ENCODE measurements at places on chromosomes 1 and 21.
A peak's percentile ranks its signal among the peaks of the same experiment; 100 is the strongest.

GRCh38 chr1:31422505-31423319 is 9.7 kb downstream of the SERINC2 start:
- peak; percentile 73 for DNase-seq

DNA sequence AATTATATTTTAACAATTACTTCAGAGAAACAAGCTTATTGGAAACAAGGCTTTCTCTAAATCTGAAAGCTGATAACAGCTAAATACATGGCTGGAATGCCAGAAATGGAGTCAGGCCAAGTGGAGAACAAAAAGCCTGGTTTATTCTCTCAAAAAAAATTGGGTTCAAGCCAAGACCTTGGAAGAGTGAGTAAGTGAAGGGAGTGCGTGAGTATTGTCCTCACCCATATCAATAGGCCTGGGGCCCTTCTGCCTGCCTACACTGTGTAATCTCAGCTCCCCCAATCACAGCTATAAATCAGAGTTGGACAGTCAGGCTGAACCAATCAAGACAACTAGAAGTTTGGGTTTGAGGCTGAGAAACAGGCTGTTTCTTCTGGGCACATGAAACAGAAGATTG is 7.4 kb downstream of the KYAT3 start:
- DNase-seq, result no peak

GRCh38 chr21:31172328-31172727 is 134.1 kb upstream of the KRTAP19-8 start:
- DNase-seq, result peak; percentile 39

GRCh38 chr1:13908128-13908527 is 208.1 kb downstream of the PRDM2 start:
- DNase-seq, result no peak

DNA sequence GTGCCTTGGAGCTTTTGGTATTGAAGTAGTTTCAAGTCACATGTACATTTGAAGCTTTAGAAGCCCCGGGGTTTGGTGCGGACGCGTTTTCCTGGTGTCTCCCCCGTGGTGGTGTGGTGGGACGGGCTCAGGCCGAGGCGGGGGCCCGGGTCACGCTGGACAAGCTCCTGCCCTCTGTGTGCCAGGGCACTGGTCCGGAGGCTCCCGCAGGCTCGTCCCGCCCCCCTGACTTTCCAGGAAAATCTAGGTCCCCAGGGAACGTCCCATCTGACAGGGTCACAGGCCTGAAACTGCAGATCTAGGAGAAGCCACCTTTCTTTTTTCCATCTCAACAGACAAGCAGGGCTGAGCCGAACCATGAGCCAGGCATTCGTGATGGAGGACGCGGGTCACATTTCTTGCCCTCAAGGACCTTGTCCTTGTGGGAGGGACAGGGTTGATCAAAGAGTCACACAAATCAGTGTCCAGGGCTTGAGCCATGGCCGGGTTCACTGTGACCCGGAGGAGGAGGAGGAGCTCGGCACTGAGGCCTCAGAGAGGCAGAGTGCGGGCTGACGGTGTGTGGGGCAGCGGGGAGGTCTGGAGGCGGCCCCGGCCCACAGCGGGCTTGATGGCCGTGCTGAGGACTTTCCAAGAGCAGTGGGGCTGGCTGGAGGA is 1.6 kb downstream of the DMRTB1 start:
- no peak for DNase-seq

Data from neural progenitor cell (in vitro differentiated cells).